ENCODE measurements at places on chromosomes 13 and 19.

DNA sequence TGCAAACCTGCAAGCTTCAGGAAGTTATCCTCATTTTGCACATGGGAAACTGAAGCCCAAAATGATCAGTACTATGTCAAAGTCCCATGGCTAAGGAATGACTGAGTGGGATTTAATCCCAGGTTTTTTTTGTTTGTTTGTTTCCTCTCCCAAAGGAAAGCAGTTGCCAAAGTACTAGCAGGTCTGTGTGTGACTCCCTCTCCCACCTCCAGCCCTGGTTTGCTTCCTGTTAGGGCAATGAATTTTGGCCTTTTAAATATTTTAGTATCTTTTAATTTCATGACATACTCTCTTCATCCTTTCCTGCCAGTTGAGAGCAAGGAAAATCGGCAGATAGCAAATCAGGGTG, 134.1 kb upstream of the RNF113B start:
- no peak for DNase-seq

DNA sequence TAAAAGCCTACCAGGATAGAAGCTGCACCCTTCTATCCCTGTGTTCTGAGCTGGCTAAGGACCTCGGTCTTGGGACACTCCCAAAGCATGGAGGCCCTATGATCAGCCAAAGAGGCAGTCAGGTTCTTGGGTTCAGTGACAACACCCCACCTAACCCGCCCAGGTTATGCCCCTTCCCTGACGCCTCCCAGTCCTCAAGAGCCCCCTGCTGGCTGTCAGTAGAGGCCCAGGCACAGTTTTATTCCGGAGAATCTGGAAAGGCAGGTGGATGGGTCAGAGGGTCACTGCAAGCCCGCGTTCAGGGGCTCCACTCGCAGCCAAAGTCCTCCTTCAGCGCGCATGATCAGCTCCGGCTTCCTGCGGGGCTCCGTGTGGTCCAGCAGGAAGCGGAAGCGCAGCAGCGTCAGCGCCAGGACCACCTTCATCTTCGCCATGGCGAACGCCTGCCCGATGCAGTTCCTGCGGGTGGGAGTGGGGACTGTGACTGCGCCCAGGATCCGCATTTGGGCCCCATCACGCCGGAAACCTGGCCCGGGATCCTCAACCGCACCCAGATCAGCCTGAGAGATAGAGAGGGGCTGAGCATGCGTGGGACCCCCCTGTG, 22.3 kb downstream of the OR10H3 start:
- DNase-seq = no peak

DNA sequence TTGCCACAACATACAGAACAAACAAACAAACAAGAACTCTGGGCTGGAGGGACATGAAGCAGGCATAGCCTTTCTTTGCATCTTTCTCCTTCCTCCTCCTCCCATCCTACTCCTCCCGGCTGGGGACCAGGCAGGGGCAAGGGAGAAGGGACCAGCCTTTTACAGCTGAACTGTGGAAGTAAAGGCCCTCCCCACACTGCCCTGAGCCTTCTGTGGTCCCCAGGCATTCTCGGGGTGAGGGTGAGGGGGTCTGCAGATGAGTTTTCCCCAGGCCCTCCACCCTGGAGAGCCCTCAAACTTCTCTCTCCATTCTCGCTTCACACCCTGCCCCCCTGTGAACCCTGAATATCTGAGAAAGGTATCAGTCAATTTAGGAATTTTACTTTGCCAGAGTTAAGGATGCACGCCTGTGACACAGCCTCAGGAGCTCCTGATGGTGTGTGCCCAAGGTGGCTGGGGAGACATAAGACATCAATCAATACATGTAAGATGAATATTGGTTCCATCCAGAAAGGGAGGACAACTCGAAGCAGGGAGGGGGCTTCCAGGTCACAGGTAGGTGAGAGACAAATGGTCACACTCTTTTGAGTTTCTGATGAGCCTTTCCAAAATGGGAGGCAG, 170.9 kb downstream of the COL4A1 start:
- no peak for DNase-seq

DNA sequence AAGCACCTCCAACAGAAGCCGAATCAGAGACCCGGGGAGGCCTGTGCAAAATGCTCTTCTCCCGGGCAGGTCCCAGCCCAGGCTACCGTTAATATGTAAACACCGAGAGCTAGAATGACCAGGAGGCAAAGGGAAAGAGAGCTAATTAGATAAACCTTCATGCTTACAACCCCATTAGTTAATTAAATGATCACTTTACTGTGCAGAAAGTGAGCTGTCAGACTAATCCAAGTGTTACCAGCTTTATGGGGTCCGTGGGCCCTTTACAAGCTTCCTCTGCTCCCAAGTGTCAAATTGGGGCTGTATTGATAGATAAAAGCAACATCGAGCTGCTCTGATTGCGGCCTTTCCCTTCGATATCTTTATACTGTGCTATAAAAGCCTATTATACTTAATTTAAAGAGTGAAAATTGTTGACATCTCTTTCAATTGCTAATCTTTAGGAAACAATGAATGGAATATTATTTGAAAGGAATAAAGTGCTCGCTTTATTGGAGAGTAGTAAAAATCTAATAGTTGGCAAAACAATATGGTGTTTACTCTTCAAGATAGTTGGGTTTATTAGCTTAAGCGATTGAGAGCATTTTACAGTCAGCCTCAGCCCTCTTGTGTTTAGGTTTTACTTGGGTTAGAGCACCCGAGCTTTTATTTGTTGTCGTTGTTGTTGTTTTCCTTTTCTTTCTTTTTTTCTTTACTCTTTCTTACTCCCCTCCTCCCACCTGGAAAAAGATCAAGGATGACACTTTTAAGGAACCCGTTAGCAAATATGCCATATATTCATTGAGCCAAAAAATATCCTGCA, 189.3 kb upstream of the GPR12 start:
- no peak for DNase-seq

- DNase-seq = no peak
These were observed 18.0 kb downstream of the CATSPERD start for GRCh38 chr19:5738423-5738822.

- peak; percentile 27 for DNase-seq
These were observed 38.8 kb downstream of the ARHGEF7 start for GRCh38 chr13:111153977-111154332.

DNA sequence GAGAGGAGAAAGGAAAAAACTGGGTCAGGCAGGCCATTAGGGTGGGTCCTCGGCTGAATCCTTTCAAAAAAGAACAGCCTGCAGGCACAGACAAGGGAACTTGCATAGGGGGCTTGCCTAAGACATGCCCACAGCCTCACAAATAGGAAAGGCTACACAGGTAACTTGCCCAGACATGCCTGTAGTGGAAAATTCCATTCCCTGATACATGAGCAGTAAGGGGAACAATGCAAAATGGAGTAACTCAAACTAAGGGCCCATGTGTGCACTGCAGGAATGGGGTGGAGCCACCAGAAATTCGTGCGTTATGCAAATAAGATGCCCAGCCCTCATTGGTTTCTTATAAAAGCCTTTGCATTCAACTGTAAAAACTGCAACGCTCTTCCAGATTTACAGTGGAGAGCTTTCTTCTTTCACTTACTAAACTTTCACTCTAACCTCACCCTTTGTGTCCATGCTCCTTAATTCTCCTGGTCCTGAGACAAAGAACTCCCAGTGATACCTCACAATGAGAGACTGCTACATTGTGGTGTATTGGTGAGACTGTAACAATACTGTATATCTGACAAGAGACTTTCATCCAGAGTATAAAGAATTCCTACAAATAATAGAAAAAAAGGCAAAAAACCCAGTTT, 59.5 kb upstream of the SLITRK1 start:
- DNase-seq = no peak

DNA sequence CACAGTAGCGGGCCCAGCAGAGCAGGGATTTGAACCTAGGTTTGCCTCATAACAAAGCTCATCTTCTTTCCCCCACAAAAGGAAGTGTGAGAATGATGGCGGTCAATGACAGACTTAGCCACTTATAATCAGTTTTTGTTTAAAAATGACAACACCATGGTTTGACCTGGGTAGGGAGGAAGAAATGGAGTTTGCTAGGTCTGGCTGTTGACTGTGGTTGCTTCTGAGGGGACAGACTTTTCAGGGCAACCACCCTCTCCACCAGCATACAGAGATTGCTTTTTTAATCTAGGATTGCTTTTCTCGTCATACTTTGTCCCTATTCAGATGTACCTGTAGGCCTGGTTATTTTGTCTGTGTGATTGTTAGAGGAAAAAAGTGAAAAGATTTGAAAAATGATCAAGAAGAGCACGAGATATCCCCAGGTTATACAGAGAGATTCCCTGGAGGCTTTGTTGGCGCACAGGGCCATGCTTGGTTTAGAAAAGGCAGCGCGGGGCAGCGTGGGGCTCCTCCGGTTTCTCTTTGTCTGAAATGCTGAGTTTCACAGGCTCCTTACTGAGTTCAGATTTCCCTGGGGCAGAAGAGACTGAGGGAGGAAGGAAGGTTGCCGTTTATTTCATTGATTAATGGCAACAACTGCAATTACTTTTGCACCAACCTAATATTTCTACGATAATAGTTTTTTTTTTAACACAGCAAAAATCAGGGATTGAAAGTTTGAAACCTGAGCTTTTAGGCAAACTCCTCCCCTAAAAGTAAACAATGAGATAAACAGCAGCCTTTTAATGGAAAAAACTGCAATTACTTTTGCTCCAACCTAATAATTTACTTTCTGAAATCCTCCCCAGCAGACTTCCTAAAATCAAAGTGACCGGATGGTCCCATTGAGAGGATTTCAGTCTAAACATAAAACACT, 97.0 kb upstream of the RNF113B start:
- no peak for DNase-seq

DNA sequence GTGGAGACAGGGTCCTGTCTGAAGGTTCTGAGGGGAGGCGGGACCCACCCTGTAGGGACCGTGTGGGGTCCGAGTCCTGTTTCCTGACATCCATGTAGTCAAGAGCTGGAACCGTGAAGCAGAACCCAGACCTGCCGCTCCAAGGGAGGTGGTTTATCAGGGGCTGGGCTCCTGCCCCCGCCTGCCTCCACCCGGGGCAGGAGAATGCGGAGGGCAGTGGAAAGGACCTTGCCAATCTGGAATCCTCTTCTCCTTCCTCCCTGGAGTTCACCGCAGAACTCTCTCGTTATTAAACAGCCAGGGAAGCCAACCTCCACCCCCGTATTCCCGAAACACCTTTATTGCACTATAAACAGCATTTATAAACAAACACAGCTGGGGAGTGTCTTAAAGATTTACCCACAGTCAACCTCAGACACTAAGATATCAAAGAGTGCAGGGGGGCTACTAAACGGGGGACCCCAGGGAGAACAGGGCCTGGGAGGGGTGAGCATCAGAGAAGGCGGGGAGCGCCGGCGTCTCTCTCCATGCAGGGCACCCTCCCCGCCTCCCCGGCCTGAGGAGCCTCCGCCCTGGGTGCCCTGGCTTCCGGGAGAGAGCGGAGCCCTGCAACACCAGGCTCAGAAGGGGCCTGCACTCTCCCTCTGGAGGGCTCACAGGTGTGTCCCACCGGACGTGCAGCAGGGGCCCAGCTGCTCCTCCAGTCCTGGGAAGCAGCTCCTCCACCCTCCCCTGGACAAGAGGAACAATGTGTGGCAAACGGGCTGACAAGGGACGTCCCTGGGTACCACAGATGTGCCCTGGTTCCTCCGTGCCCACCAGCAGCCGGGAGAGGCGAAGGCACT, 3.6 kb downstream of the C2CD4C start:
- DNase-seq = no peak

DNA sequence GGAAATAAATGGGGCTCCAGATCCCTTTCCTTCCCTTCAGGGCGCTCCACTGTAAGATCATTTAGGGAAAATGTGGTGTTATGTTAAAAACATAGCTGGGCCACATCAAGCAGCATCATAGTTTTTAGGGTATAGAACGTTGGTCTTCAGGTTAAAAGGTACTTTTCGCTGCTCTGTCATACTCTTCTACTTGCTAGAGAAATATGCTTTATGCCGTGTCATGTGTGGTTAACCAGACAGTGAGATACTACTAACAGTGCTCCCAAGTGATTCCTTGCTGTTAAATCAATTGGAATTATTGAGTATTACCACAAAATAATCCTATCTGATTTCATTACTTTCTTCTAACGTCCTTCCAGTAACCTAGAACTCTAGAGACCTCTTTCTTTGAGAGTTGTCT, 1.1 kb upstream of the NDFIP2 start:
- no peak for DNase-seq

DNA sequence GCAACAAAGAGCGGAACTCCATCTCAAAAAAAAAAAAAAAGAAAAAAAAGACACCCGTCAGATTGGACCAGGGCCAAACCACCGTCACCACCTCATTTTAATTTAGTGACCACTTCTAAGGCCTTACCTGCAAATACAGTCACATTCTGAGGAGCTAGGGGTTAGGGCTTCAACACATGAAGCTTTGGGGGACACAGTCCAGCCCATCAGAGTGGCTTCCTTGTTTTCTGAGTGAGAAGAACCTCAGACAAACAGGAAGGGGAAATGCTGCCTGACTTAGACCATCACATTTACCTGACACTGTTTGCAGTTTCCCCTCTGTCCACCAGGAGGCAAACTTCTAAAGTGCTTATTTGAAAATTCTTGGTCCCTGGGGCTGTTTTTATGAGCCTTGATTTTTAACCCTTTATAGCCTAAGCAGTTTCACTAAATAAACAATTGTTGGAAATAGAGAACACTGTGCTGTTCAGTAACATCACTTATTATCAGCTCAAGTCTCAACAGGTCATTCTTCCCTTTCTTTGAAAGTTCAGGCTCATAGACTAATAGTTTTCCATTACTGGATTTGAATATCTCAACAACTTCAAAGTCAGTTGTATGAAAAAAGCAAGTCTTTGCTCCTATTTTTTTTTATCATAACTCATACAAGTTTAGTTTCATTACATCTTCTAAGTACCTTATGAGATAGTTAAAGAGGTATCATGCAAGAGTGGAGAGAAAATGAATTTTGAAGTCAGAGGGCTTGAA, 74.9 kb upstream of the WASF3 start:
- peak; percentile 25 for DNase-seq

- DNase-seq = no peak
These were observed 43.9 kb upstream of the PEG3 start for GRCh38 chr19:56884441-56884840.

- no peak for DNase-seq
These were observed 804 bp upstream of the MIER2 start for GRCh38 chr19:345320-345879.

GRCh38 chr19:41934849-41935374, 6.7 kb upstream of the ERFL start:
- DNase-seq = no peak

GRCh38 chr19:3708207-3708931, at the start of gene TJP3:
Gene TJP3, plus strand, starts transcription at chr19:3708384. Its CDS starts 20,049 bp downstream, at chr19:3728433.
- DNase-seq = no peak

- no peak for DNase-seq
These were observed 3.7 kb downstream of the LILRB3 start for GRCh38 chr19:54218960-54219661.

DNA sequence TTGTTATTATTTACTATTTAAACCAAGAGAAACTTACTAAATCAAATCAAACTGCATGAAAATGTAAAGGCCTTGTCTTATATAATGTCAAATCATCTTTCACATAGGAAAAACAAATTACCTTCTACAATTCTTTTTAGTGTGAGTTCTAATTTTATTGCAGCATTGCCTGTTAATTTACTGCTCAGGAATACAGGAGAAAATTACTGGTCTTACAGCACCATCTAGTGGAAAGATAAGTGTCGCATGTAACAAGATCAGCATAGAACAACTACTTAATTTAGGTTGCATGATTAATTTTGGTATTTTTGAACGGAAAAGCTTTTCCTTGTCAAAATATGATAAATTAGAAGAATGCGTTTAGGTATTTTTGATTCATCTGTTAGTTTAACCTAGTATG, 502.7 kb downstream of the UQCRFS1 start:
- peak; percentile 37 for DNase-seq

GRCh38 chr19:801030-801860, 4.0 kb downstream of the PTBP1 start:
- no peak for DNase-seq
